ENCODE measurements at places on chromosomes 7 and 10.

- DNase-seq, result no peak
Observed at GRCh38 chr7:1059200-1060091, 15.1 kb downstream of the GPR146 start.

DNA sequence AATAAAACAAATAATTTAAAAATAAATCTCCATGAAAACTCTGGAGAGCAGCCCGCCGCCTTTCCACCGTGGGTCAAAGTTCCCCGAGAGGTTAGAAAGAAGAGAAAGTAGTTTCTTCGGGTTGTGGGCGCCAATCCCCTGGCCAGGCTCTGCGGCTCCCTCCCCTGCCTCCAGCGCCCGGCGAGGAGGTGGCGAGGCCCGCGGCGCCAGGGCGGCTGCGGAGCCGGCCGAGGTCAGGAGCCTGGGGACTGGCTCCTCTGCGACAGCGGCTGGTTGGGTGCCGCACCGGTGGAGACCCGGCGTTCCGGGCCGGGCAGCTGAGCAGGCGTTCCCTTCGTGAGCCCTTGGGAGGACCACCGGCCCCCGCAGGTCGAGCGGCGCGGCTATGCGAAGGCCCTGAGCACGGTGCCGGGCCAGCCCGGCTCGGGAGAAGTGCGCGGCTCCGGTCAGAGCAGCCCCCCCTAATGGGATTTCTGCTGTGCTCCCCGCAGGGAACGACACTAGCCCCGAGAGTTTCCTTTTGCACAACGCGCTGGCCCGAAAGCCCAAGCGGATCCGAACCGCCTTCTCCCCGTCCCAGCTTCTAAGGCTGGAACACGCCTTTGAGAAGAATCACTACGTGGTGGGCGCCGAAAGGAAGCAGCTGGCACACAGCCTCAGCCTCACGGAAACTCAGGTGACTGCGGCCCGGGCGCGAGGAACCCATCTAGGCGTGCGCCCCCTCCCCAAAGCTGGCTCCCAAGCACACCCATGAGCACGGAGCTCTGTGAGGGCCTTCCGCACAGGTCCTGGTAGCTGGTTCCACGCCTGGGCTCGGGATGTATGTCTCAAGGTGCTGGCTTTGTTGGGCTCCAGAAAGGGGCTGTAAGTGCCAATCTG, 2.8 kb downstream of the EMX2 start:
- DNase-seq, result no peak

DNA sequence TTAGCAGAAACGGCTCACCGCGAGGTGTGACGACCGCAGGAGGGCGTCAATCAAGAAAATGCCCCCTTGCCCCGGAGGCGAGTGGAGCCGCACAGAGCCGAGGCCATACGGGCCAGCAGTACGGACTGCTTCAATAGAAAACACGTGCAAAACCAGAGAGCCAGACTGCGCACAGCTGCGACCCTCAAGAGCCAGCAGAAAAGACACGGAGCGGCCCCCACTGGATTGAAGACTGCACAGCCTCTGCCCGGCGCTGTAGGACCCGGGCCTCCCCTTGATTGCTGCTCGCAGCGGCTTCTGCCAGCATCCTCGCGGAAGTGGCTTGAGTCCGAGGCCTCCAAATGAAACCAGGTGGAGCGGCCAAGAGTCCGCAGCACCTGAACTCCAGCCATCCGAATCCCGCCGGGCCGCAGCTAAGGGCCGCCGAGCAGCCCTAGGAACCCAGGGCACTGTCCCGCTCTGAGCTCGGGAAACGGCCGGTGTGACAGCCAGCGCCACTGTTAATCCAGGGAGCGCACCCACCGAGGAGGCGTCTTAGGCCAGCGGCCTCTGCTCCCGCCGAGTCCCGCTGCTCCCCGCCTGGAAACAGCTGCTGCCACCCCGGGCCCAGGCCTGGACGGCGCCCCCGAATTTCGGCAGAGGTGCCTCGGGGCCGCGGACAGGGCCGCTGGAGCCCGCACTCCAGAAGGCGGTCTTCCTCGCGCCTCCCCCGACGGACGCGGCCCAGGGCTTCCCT, 660 bp upstream of the HHEX start:
- DNase-seq, result no peak

DNA sequence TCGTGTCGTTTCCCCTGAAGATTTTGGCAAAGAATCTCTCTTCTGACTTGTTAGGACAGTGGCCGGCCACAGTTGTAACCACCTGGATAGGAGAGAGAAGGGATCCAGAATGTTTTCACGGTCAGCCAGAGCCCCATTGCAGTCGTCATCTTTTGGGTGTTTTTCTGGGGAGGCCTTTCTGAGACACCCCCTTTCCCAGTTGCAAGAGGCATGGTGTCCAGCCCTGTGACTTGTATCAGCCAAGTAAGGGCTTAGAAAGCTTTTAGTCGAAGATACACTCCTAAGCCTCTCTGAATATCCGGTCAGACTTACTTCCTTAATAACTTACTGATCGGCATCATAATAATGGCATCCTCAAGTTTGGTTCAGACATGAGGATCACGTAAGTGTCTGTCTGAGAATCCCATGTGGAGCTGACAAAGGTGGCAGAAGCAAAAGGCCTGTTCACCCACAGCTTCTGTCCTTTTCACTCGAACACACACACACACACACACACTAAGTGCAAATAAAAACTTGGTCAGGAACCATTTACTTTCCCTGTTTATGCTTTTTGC, 435.7 kb upstream of the GALNT17 start:
- DNase-seq, result no peak

All from NCI-H187 (cell line).